Sigmoid colon (tissue), 7 donors: ENCODE measurements at places on chromosomes 7 and 10. TPM values are rescaled to one million over a fixed set of nuclear protein-coding genes. Genes with fewer than 3 reads are reported as not detected.

Gene TECPR1
- polyA plus RNA-seq = 10.2 TPM

Gene ACSM6
- not detected for polyA plus RNA-seq

Gene SLC29A4
- 1.6 TPM for polyA plus RNA-seq

Gene AS3MT
- not detected for polyA plus RNA-seq

Gene ST8SIA6
- not detected for polyA plus RNA-seq

Gene GIMAP5
- polyA plus RNA-seq = 7.9 TPM

Gene RHEB
- polyA plus RNA-seq = 91.3 TPM

Gene AKR1C8
- not detected for polyA plus RNA-seq

Gene SLC26A3
- polyA plus RNA-seq = 1,079 TPM

Gene MNX1
- 4.2 TPM for polyA plus RNA-seq

Gene FGFR2
- polyA plus RNA-seq = 20.4 TPM

Gene ENTPD1
- polyA plus RNA-seq = 5.4 TPM

Gene SUFU
- 3.2 TPM for polyA plus RNA-seq

Gene NOD1
- polyA plus RNA-seq = 14.1 TPM

Gene OR9A2
- polyA plus RNA-seq = not detected

Gene CAMK2B
- 1.2 TPM for polyA plus RNA-seq

Gene PLAC9
- 6.9 TPM for polyA plus RNA-seq

Gene ITPRID1
- polyA plus RNA-seq = not detected

Gene KAZALD1
- 40.2 TPM for polyA plus RNA-seq

Gene ZDHHC6
- polyA plus RNA-seq = 22.9 TPM

Gene GPRIN2
- polyA plus RNA-seq = 21.7 TPM

Gene HOXA6
- polyA plus RNA-seq = not detected

Gene NPY
- not detected for polyA plus RNA-seq

Gene GPC2
- not detected for polyA plus RNA-seq

Gene NEURL1
- polyA plus RNA-seq = 31.8 TPM

Gene CYP26C1
- 0.03 TPM for polyA plus RNA-seq

Gene TDRD1
- polyA plus RNA-seq = 0.17 TPM

Gene ERCC6
- polyA plus RNA-seq = 4.4 TPM

Gene SMARCD3
- polyA plus RNA-seq = 15.6 TPM

Gene LBX1
- not detected for polyA plus RNA-seq

Gene AZGP1
- polyA plus RNA-seq = 7.9 TPM

Gene EVX1
- 0.32 TPM for polyA plus RNA-seq

Gene SPAM1
- not detected for polyA plus RNA-seq

Gene STAM
- 8.6 TPM for polyA plus RNA-seq

Gene LAMB1
- polyA plus RNA-seq = 16.9 TPM

Gene PRKG1
- 3.7 TPM for polyA plus RNA-seq

Gene GNGT1
- not detected for polyA plus RNA-seq

Gene RARRES2
- polyA plus RNA-seq = 28.9 TPM

Gene TFPI2
- polyA plus RNA-seq = 1.3 TPM

Gene AQP1
- polyA plus RNA-seq = 7.8 TPM

Gene CPA4
- not detected for polyA plus RNA-seq
